ENCODE measurements at places on chromosomes 11 and 22. TPM values are rescaled to one million over a fixed set of nuclear protein-coding genes. Genes with fewer than 3 reads are reported as not detected.

LUZP2 gene
- total RNA-seq = 0.07 TPM

SLC22A25 gene
- total RNA-seq = not detected

GLYAT gene
- not detected for total RNA-seq

SLC25A45 gene
- 4.8 TPM for total RNA-seq

DYNC2H1 gene
- 5.7 TPM for total RNA-seq

DAGLA gene
- total RNA-seq = 4.7 TPM

MYBPC3 gene
- total RNA-seq = not detected
